ENCODE measurements at places on chromosomes 1 and 21.

GRCh38 chr21:37373539-37373938 is 7.0 kb downstream of the DYRK1A start:
- DNase-seq: no peak

- DNase-seq: no peak
Measured at GRCh38 chr1:153364156-153364555, 6.5 kb downstream of the S100A9 start.

DNA sequence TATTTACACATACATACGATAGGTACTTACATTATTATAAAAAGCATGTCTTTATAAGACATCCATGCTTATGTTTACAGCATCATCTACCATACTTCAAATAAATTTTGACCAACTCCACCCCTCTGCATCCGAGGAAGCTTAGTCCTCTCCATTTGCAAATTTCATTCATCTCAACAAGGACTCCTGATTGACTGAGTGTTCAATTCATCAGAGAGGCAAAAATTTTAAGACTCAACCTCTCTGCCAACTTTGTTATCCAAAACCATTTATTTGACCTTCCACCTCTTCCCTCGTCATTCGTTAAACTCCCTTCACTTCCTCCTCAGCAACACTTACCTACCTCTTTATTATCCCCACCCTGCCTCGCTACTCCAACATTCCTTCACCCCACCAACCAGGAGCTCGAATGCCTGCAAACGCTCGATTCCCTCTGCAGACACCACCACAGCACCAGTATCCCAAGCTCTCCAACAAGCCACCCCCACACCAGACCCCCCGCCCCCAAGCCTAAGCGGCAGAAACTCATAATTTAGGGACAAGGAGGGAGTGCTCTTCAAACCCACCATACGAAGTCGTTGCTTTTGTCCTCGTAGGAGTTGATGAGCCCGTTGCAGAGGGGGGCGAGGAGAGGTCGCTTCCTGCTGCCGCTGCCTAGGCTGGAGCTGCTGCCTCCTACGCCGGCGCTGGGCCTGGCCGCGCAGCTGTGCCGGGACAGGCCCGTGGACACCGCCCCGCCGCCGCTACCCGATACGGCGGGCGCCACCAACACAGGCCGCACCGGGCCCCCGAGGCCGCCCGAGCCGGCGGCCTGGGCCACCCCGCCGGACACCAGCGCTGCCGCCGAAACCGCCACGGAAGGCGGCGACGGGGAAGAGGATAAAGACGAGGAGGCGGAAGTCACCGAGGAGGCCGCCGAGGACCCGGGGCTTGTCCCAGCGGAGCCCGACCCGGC is 803 bp downstream of the COP1 start:
- peak; percentile 83 for DNase-seq

GRCh38 chr1:58898739-58899586 is 115.1 kb upstream of the JUN start:
- DNase-seq: peak; percentile 85

DNA sequence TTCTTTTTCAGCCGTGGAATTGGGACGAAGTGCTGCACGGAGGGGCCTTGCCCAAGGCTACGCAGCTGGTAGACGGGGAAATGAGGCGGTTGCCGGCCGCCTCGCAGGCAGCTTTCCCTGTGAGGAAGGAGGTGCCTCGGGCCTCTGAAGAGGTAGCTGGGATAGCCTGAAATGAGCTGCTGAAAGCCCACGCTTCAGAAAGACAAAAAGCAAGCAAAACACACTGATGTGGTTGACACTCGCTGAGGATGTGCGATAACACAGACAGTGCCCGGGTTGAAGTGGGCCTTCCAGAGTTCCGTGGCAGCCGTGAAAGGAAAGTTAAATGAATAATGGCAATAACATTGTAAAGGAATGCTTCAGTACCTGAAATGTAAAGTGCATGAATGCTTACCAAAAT is 47.2 kb downstream of the S1PR1 start:
- DNase-seq: no peak

GRCh38 chr1:173175514-173176145 is 31.5 kb downstream of the TNFSF4 start:
- no peak for DNase-seq

DNA sequence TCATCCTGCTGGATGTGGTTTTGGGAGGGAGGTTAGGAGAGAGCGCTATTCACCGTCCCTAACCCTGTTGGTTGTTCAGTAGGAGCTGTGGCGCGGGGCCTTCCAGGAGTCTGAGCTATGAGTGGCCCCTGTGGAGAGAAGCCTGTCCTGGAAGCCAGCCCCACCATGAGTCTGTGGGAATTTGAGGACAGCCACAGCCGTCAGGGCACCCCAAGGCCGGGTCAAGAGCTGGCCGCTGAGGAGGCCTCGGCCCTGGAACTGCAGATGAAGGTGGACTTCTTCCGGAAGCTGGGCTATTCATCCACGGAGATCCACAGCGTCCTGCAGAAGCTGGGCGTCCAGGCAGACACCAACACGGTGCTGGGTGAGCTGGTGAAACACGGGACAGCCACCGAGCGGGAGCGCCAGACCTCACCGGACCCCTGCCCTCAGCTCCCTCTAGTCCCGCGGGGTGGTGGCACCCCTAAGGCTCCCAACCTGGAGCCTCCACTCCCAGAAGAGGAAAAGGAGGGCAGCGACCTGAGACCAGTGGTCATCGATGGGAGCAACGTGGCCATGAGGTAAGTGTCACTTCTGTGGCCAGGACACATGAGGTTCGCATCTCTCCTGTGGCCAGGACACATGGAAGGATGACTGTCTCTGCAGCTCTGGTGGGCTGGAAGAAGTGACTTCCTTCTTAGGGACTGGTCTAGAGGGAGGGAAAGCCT is 1.2 kb downstream of the ZC3H12A start:
- no peak for DNase-seq

DNA sequence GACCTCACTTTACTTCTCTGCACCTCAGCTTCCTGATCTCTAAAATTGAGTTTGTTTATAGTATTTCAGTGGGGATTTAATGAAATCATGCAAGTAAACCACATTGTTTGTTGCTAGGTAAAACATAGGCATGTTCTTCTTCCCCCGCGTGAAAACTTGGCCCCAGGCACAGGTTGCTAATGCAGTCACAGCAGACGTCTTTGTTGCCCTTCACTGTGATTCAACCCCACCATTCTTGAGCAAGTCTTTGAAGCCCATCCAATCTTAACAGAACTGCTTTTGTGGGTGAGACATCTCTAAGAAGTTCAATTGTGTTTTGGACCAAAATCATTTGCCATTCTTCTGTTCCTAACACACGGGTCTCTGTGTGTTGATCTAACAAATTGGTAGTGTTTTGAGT is 185.5 kb downstream of the ZNF281 start:
- no peak for DNase-seq

DNA sequence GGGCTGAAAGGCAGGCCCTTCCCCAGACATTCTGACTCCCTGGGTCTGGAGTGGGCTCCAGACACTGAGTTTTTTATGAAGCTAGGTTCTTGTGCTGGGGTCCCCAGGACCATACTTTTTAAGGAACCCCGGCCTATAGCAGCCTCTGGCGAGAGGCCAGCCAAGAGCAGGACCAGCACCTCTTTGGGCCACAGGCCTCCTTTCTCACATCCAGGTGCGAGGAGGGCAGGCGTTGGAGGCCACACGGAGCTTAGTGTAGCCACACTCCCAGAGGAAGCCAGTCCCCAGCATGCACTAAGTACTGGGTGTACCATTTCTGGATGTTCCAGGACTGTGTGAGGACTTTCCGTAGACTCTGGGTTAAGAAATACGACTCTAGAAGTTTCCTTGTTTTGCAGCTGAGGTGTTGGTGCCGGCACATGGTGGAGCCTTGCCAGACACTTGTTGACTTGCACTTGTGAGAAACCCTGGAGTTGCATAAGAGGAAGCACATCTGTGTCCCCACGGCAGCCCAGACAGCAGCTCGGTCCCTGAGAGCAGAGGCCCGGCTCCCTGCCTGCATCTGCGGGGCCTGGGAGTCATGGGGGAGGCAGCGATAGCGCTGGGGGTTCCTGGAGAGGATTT is 122.2 kb upstream of the VAMP3 start:
- DNase-seq: no peak

DNA sequence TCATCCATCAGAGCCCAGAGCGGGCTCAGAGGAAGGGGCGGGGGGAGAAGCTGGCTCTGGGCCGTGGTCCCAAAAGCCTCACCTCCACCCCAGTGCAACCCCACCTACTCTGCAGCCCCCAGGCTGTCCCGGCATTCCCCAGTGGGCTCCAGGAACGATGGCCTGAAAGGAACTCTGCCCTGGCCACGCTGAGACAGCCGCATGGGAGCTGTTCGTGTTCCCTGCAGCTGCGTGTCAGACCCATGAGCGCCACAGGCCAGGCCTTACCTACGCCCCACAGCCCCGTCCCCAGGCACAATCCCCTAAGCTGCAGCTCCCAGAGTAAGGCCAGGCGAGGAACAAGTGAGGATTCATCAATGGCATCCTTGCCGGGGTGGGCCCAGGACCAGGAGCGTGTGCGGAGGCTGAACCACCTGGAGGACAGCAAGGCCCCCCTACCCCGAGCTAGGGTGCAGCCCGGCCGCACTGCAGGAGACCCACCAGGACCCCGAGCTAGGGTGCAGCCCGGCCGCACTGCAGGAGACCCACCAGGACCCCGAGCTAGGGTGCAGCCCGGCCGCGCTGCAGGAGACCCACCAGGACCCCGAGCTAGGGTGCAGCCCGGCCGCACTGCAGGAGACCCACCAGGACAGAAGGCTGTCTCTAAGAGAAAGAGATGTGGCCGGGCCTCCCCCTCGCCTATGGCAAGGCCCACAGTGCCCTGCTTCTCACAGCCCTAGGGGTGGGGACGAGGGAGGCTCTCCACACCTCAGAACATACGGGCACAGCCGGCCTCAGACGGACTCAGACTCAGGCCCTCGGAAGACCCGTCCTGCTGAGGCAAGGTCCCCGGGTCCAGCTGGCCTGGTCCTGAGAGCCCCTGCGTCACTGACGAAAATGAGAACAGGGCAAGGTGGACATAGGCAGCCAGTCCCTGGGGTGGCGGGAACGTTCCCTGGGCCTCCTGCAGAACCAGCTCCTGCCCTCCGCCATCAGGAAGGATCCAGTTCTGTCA is 26.5 kb upstream of the ARHGEF16 start:
- DNase-seq: no peak

DNA sequence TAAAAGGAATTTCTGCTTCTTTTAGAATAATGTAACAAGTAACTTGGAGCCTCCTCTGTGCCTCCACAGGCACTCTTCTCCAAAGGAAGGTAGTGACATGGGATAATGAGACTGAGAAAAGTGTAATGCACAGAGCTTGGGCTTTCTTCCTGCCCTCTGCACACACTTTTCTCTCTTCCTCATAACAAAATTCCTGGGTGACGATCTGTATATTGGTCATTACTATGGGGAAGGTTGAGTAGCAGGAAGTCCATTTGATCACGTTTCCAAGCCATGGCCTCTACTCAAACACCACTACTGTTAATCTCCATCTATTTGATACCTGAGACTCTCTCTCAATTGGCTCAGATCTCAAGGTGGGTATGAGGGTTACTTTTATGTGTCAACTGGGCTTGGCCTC is 113.9 kb downstream of the GRIK1 start:
- no peak for DNase-seq

DNA sequence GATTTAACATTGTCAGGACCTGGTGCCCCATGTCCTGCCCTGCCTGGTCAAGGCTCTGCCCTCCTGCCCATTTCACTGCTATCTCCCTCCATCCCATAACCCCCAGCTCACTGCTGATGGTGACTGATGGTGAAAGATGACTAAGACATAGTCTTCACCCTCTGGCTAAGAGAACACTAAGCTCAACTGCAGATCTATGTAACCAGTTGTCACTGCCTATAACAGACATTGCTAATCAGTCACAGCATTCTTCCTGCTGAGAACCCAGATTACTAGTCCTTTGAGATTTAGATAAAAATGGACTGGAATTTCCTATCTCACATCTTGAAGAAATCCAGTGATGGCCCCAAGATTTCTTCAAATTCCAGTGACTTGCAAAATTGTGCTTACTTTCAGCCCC is 8.0 kb upstream of the ZNF362 start:
- no peak for DNase-seq

GRCh38 chr1:161172776-161173376 is 4.4 kb downstream of the B4GALT3 start:
- DNase-seq: no peak

- DNase-seq: no peak
Measured at GRCh38 chr1:74480068-74480467, 32.3 kb downstream of the LRRC53 start.

GRCh38 chr1:164756741-164757140 is 197.8 kb downstream of the PBX1 start:
- DNase-seq: no peak

DNA sequence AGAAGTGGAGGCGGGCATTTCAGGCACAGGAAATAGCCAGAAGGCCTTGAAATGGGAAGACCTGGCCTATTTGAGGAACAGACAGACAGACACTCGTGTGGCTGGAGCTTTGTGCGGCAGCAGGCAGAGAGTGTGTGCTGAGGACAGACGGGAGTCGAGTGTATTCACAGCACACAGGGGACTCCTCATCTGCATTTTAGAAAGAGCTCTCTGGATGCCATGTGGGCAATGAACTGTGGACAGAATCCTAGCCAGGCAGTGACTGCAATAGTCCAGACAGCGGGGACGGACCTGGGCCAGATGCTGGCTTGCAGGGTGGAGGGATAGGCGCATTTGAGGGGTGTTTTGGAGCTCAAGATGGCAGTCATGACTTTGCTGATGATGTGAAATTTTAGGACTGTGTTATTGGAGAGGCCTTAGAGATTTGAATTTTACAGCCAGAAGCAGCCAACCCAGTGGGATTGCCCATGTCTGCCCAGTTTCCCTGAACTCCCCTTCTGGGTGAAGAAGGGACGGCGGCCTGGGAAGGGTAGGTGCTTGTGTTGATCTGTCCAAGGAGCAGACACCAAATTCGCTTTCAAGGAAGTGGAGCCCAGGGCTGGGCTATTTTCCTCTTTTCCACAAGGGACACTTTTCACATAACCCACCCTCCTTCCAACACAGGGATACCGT is 43.7 kb downstream of the CHAF1B start:
- DNase-seq: no peak

DNA sequence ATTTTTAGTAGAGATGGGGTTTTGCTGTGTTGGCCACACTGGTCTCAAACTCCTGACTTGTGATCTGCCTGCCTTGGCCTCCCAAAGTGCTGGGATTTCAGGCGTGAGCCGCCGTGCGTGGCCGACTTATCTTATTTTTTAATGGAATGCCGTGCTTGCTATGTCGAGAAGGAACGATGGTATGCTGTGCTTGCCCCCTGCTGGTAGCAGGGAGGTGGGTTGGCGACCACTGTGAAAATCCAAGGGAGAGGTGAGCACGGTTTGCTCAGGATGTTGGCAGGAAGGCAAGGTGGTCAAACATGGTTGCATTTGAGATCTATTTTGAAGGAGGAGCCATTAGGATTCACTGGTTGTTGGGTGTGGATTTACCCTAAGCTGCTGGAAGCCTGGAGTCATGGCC is 45.8 kb upstream of the RCC2 start:
- no peak for DNase-seq

GRCh38 chr1:103111926-103112325 is 3.6 kb upstream of the COL11A1 start:
- no peak for DNase-seq

DNA sequence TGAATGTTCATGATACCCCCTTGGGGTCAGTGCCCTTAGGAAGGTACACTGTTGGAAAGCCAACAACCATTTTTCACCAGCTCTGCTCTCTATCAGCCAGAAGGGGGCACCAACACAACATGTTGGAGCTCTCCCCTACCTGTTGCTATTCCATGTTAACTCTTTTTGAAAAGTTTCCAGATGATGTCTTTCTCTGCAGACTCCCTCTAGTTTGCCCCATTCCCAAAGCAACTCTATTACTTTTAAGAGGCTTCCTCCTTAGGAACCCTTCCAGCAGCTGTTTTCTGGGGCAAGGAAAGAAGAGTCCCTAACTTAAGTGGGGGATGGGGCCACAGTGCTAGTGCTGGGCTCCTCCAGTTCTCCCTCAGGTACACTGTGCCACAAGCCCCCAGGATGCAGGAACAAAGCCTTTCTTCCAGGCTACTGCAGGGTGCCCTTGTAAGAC is 22.9 kb upstream of the NDC1 start:
- peak; percentile 71 for DNase-seq

Data from small intestine (tissue), 16 donors.